ENCODE measurements at places on chromosomes 7 and 10.

DNA sequence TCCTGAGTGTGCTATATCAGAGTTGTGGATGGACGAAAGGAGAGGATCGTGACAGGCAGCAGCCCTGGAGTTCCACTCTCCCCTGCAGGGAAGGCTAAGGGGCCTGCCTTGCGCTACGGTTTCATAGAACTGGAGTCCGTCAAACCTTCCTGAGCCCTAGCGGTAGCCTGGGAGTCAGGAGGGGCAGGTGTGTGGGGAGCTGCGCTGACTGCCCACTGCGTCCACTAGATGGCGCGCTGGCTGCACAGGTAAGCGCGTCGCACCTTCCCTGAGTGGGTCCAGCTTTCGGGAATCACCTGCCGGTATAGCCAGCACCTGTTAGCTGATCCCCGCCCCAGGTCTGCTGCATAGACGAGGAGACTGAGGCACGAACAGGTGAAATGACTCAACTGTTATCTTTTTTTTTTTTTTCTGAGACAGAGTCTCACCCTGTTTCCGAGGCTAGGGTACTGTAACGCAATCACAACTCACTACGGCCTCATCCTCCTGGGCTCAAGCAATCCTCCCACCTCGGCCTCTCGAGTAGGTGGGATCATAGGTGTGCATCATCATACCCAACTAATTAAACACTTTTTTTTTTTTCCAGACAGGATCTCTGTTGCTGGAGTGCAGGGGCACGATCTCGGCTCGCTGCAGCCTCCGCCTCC, 20.2 kb upstream of the BAIAP2L1 start:
- peak; percentile 37 for DNase-seq

DNA sequence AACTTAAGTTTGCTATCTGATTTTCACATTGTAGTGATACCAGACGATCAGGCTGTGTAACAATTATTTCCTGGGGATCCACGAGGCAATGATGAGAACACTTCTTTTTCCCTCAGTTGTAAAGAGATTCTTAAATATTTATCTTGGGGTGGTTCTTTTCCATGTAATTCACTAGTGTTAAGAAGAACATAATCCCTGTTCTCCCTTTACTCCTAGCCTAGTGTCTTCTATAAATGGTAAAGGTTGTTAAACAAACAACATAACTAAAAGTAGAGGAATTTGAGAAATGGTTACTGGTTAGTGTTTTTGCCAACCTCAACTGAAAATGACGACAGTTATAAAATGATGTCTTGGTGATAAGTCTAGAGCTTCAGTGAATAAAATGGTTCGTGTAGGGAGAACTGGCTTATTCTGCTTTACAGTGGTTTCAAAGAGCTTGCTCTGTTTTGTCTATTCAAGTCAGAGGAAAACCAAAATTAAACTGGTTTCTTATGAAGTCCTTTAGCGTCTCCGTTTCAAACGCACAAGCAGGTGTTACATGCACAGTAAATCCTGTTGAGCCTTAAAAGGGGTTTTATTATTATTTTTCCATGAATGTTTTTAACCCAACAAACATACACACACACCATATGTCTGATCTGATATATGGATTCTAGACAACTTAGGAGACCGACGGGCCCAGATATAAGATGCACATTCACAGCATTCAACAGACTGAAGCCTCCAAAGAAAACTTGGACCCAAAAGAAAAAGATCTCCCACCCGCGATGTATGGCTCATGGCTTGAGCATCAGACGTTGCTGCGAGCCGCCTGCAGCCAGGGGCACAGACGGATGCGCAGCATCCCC, 1.1 kb downstream of the TBX20 start:
- no peak for DNase-seq

DNA sequence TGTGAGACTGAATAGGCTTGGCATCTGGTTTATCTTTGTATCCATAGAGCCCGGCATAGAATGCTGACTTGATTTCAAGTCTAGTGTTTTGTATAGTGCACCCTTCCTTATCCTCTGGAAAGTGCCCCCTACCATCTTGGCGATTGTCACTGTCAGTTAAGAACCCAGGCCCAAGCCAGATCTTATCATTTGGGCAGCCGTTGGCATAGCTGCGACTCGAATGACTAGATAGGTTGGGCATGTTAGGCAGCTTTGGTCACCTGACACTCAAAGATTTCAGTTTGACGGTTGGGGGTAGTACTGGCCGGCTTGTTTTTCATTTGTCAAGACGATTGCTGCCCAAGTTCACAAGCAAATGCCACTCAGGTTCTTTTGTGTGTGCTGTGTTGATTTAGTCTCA, 6.6 kb downstream of the NIPSNAP2 start:
- no peak for DNase-seq

- no peak for DNase-seq
These were observed 62.2 kb downstream of the NEURL1 start for GRCh38 chr10:103555712-103556111.

- peak; percentile 80 for DNase-seq
These were observed 18.7 kb downstream of the TAS2R40 start for GRCh38 chr7:143240291-143241168.

GRCh38 chr10:94358480-94358879, 4.3 kb downstream of the NOC3L start:
- no peak for DNase-seq

DNA sequence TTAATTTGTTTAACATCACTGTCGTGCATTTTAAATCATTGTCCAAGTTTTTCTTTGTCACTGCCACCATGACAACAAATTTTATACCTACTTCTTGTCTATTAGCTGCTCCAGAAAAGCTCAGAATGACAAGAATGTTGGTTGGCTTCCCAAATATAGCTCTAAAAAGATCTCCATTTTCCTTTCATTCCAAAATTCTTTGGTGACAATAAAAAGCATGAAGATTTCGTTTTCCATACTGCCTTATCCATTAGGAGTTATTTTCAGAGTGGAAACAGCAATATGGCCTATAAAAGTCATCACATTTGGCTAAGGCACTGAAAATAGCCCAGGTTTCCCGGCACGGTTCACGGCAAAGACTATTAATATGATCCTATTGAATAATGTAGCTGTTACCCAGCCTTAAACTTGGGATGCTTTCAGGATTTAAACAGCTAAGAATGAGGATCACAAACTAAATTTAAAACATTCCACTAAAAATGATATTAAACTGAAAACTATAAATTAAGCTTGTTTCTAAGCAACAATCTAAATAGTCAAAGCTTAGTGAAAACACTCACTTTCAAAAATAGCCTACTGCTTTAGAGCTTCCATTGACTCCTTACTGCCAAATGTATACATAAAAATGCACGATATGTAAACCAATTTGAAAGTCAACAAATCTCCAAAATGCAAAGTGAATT, 2.7 kb downstream of the CTTNBP2 start:
- DNase-seq: no peak

DNA sequence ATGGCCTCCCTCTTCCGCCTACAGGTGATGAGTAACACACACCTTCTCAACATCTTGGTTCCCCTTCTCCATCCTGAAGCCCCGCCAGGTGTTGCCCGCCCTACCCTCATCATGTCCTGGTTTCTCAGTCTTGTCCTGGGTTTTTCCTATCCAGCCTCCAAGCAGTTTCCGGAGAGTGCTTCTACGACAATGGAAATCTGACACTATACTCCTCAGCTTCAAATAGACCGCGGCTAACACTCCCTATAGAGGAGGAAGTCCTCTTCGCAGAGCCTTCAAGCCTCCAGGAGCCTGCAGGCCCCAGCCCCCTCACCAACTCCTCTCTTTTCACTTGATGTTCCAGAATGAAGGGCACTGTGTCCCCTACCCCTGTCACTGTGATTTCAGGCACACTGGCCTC, 147.4 kb downstream of the PRPF18 start:
- DNase-seq: no peak

DNA sequence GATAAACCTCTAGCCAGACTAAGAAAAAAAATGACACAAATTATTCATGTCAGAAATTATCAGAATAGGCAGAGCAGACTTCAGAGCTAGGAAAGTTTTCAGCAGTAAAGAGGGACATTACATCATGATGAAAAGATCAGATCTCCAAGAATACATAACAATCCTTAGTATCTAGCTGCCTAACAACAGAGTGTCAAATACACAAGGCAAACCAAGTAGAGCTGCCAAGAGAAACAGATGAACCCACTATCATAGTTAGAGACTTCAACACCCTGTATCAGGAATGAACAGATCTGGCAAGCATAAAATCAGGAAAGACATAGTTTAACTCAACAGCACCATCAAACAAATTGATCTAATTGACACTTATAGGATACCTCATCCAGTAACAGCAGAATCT, 92.3 kb downstream of the NKX6-2 start:
- no peak for DNase-seq

- DNase-seq: no peak
These were observed 4.9 kb upstream of the CYP3A7 start for GRCh38 chr7:99739699-99740572.

GRCh38 chr7:91883676-91884362, 3.3 kb upstream of the MTERF1 start:
- no peak for DNase-seq

DNA sequence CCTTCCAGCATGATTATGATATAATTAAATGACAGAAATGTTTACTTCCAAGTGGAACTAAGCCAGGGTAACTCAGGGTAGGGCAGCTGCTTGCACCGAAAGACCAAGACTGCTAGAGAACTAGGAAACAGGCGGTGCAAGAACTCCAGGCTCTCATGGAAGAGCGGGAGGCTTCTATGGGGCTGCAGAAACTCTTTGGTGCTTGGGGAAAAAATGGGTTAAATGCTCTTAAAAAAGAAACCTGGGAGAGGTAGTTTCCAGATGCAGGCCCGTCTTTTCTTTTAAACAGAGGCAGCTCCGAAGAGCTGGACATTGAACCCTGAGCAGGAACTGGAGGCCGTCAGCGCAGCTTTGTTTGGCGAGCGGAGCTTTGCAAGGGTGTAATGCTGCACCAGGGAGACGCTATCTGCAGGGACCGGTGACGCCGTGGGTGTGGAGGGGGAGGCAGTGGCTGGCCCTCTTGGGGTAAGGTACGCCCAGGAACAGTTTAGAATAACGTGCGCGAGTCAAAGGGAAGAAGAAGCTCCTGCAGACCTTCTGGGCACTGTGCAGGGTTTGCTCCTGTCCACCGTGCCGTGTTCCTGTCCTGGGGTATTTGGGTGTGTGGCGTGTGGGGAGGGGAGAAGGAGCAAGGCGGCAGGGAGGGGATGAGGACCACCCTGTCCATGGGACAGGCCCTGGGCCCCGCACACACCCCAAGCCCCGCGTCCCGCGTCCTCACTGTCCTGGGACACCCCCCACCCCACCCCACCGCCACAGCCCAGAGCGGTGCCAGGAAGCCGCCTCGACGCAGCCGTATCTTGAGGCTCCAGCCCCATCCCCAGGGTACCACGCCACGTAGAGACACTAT, 59.0 kb downstream of the EGFR start:
- no peak for DNase-seq

DNA sequence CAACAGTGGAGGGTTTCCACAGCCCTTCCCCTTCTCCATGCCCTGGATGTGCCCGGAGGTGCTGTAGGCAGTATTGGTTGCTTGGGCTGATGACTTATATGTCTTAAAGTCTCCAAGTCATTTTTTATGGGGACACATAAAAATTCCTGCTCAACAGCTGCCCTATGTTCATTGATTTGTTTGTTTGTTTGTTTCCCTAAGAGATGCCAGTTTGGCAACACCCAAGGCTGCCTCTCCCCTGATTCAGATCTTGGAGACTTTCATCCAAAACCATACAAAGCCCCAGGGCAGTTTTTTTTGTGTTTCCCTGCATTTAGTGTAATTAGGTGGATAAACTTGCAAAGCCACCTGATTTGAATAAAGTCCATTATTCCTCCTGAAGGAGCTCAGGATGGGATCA, 115.3 kb downstream of the PLPP4 start:
- DNase-seq: no peak

- DNase-seq: no peak
These were observed 101.6 kb upstream of the PLXNA4 start for GRCh38 chr7:132677918-132678317.

DNA sequence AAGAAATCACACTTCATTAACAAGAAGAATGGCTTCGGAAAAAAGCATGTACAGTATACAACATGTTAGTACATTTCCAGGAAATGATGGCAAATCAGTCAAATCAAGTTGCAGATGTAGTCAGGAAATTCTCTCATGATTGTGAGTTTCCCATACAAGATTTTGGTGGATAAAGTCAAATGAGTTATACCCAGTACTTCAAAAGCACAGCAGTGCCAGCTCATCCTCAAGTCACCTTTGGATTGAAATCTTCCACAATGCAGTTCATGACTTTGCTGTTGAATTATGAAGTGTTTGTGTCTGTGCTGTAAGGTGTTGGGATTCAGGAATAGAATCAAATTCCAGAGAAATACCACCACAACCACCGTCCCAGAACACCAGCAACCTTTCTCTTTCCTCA, 301.3 kb upstream of the BMPER start:
- no peak for DNase-seq

- DNase-seq: no peak
These were observed 16.0 kb upstream of the RHOBTB1 start for GRCh38 chr10:60960031-60960430.

- no peak for DNase-seq
These were observed 186.9 kb downstream of the CFTR start for GRCh38 chr7:117666689-117667088.

- DNase-seq: no peak
These were observed 2.6 kb upstream of the PLCE1 start for GRCh38 chr10:93991114-93991513.

GRCh38 chr10:4046712-4047354, 261.8 kb upstream of the KLF6 start:
- no peak for DNase-seq

GRCh38 chr7:93092757-93093370, 24.9 kb downstream of the SAMD9 start:
- no peak for DNase-seq

DNA sequence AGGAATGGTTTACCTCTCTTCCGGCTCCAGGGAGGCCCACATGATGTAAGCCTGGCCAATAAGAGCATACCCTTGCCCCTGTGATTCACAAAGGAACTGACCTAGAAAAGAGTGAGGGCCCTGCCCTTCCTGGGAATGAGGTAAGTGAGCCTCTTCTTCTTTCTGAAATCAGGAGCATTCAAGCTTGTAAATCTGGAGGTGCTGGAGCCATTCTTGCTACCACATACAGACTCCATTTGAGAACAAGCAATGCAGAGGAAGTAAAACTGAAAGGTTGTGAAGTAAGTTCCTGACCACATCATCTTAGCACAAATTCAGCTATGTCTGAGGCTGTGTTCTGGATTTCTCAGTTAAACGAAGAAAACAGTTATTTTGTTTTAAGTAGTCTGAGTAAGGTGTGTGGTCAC, 132.2 kb downstream of the CD36 start:
- no peak for DNase-seq

DNA sequence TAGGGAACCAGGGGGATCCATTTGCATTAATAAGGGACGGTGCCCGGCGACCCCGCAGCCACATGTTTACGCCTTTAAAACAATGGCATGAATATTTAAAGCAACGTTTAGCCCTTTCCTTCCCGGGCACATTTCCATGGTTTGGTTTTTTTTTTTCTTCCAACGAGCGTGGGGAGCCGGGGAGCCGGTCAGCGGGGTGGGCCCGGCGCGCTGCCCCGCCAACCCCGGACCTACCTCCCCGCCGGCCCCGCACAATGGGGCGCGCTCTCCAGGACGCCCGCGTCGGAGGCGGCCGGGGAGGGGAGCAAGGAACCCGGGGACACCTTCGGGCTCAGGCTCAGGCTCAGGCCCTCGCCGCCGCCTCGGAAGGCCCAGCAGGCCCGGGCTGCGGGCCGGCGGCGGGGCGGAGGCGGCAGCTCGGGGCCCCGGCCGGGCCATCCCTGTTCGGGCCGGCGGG, 1.0 kb downstream of the SEPHS1 start:
- DNase-seq: no peak

GRCh38 chr10:74548676-74549075, 277.7 kb upstream of the KAT6B start:
- DNase-seq: no peak
